ENCODE measurements at places on chromosomes 7 and 10.

- no peak for DNase-seq
These were observed 29.4 kb upstream of the PCGF5 start for GRCh38 chr10:91190876-91191583.

- DNase-seq, result no peak
These were observed 4.2 kb downstream of the STEAP4 start for GRCh38 chr7:88302486-88302885.

- DNase-seq, result no peak
These were observed 206.3 kb downstream of the THSD7A start for GRCh38 chr7:11625669-11626068.

- DNase-seq, result no peak
These were observed 51.7 kb upstream of the COL13A1 start for GRCh38 chr10:69750011-69750373.

DNA sequence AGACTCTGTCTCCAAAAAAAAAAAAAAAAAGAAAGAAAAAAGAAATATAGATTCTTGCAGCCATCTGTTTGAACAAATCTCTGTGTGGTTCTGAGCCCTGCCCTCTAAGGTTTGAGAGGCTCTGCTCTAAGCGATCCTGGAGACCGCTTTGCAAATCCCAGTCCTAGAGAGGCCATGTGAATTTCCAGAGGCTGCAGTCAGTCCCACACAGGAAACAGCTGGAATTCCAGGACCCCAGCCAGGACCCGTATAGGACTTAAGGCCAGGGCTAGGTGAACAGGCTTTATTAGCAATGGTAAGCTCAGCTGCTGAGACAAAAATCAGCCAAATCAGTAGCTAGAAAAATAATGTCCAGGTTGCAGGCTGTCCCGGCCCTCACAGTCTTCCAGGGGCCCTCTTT, 154.8 kb downstream of the RPS24 start:
- DNase-seq, result no peak

Measured in hematopoietic multipotent progenitor cell treated with erythropoietin and hydrocortisone succinate and interleukin-3 and kit ligand, for 15 days (in vitro differentiated cells).